Amniotic stem cell (primary cell): ENCODE measurements at places on chromosomes 4 and X.

- DNase-seq, result peak; percentile 33
These were observed 37.3 kb upstream of the CLCN4 start for GRCh38 chrX:10119399-10119990.

- peak; percentile 57 for DNase-seq
These were observed 407.9 kb downstream of the PCDH18 start for GRCh38 chr4:137124278-137124932.

GRCh38 chrX:130049821-130050220 is 60.5 kb downstream of the ELF4 start:
- no peak for DNase-seq

- DNase-seq, result peak; percentile 83
These were observed 459.7 kb downstream of the IL15 start for GRCh38 chr4:142095886-142096605.

DNA sequence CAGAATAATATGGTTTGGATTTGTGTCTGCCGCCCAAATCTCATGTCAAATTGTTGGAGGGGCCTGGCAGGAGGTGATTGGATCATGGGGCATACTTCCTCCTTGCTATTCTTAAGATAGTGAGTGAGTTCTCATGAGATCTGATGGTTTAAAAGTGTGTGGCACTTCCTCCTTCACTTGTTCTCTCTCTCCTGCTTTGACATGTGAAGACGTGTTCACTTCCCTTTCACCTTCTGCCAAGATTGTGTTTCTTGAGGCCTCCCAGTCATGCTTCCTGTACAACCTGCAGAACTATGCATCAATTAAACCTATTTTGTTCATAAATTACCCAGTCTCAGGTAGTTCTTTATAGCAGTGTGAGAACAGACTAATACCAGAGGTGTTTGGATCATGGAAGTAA is 325.7 kb upstream of the GIMD1 start:
- DNase-seq, result no peak

- DNase-seq, result no peak
These were observed 7.9 kb downstream of the PDLIM5 start for GRCh38 chr4:94459462-94460161.

DNA sequence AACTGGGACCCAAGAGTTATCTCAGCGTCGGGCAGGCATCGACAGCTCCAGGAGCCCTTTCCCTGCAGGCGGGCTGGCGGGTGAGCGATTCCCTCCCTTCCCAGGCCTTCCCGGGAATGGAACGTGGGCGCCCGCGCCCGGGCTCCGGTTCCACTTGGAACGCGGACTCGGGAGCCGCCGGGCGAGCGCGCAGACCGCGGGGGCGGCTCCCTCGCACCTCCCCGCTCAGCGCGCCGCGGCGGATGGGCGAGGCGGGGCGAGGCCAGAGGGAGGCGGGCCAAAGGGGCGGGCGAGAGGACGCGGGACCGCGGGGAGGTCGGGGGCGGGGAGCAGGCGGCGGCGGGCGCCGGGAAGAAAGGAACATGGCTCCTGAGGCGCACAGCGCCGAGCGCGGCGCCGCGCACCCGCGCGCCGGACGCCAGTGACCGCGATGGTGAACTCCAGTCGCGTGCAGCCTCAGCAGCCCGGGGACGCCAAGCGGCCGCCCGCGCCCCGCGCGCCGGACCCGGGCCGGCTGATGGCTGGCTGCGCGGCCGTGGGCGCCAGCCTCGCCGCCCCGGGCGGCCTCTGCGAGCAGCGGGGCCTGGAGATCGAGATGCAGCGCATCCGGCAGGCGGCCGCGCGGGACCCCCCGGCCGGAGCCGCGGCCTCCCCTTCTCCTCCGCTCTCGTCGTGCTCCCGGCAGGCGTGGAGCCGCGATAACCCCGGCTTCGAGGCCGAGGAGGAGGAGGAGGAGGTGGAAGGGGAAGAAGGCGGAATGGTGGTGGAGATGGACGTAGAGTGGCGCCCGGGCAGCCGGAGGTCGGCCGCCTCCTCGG is at the start of gene PKD2:
TSS of gene PKD2 (plus strand) at position 332 of the 818 bp plus-strand sequence. CDS start at position 431, 99 bp downstream.
- peak; percentile 60 for DNase-seq

- no peak for DNase-seq
These were observed 45.2 kb downstream of the FHDC1 start for GRCh38 chr4:152981278-152981677.
